ENCODE measurements at places on chromosomes 6 and 20. TPM values are rescaled to one million over a fixed set of nuclear protein-coding genes. Genes with fewer than 3 reads are reported as not detected.
A peak's percentile ranks its signal among the peaks of the same experiment; 100 is the strongest.

CAGE1 gene
- total RNA-seq, result not detected

OR10C1 gene
- total RNA-seq, result not detected

ABHD16B gene
- total RNA-seq, result not detected

RIN2 gene
- not detected for total RNA-seq

GRCh38 chr6:110517601-110518281 lies 41.3 kb upstream of the SLC22A16 start:
- no peak for DNase-seq
- H3K27ac ChIP-seq, result no peak overlapping the region

- peaks cover 71% of the 10 kb centered on the region for H3K27me3 ChIP-seq
- H3K27ac ChIP-seq, result peak overlapping the region; percentile 57
- H3K4me3 ChIP-seq, result peak overlapping the region; percentile 77
- H3K4me1 ChIP-seq, result peaks cover 37% of the 10 kb centered on the region
- no peaks in the 10 kb centered on the region for H3K36me3 ChIP-seq
Observed at GRCh38 chr6:167827583-167828324, 1.0 kb downstream of the AFDN start.

DNA sequence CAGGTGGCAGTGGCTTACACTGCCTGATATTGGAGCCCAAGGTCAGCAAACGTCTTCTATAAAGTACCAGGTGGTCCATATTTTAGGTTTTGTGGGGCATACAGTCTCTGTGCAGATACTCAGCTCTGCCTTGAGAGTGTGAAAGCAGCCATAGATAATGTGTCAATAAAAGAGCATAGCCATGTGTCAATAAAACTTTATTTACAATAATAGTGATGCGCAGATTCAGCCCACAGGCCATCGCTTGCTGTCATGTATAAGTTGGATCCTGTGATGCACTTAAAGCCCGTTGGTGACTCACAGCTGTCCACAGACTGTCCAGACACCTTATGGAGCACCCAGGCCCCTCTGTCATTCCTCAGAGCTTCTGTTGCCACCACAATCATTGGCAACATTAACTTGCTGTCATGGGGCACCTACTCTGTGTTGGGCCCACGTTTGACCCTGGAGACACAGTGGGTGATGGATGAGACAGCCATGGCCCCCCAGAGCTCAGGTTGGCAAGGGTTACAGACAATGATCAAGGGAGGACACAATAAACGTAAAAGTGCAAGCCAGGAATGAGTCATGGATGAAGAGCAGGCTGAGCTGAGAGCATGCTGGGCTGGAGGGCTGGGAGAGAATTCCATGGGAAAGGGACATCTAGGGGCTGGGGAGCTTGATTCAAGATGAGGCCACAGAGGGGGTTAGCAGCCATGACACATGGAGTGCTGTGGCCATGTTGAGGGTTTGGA lies 173.6 kb downstream of the TAF4 start:
- peaks cover 2% of the 10 kb centered on the region for H3K4me1 ChIP-seq
- H3K27ac ChIP-seq, result no peak overlapping the region
- no peak for DNase-seq
- H3K4me3 ChIP-seq, result no peak overlapping the region
- no peaks in the 10 kb centered on the region for H3K36me3 ChIP-seq
- no peaks in the 10 kb centered on the region for H3K27me3 ChIP-seq

DNA sequence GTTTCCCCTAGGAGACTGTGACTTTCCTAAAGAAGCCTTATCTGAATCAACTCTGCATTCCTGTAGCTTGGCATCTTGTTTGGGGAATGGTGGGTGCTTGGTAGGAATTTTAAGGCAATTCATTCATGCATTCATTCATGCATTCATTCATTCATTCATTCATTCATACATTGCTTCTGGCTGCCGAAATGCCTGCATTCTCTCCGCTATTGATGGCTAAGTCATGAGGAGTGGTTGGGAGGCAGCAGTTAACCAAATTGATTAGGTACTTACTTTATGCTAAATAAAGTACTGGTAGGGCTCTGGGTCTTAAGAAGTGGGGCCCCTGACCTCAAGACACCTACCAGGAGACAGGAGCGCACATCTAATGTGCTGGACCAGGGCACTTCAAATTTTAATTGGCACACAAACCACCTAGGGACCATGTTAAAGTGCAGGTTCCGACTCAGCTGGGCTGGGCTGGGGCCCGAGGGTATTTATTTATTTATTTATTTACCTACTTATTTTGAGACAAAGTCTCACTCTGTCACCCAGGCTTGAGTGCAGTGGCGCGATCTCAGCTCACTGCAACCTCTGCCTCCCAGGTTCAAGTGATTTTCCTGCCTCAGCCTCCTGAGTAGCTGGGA lies 127.6 kb downstream of the ANKRD60 start:
- no peak for DNase-seq
- no peak overlapping the region for H3K4me3 ChIP-seq
- no peaks in the 10 kb centered on the region for H3K27me3 ChIP-seq
- H3K36me3 ChIP-seq, result no peaks in the 10 kb centered on the region

- H3K27ac ChIP-seq, result no peak overlapping the region
- no peak for DNase-seq
- H3K27me3 ChIP-seq, result no peaks in the 10 kb centered on the region
Observed at GRCh38 chr6:120965814-120966213, 368.5 kb downstream of the TBC1D32 start.

DNA sequence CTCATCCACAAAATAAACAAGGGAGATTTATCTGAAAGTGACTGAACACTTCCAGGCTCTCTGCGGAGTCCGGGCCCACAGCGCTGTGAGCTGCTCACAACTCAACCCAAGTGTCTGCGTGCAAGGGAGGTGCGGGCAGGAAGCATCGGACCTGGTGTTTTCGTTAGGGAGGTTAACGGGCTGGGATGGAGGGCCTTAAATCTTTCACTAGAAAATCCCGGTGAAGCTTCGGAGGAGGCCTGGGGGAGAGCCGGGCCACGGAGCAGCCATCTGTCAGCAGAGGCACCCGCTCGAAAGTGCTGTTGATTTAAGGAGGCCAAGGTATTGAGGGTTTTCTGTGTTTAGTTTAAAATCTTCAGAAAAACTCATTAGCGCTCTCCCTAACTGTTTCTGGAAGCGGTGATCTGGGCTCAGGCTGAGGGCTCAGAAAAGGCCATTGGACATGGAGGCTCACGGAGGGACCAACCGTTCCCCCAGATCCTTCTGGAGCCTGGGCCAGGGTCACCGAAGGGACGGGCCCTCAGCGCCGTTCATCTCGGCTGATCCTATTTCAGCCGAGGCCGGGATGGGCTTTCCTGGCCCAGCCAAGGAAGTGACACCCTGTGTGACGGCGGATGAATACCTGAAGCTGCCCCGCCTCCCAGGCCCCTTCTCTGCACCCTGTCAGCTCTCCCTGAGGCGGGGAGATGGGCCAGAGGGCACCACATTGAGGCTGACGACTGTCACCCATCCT lies 20.7 kb downstream of the GATA5 start:
- DNase-seq, result no peak
- no peak overlapping the region for H3K4me3 ChIP-seq
- no peaks in the 10 kb centered on the region for H3K4me1 ChIP-seq
- H3K27ac ChIP-seq, result no peak overlapping the region

- H3K36me3 ChIP-seq, result no peaks in the 10 kb centered on the region
- H3K27me3 ChIP-seq, result peaks cover 70% of the 10 kb centered on the region
- peaks cover 14% of the 10 kb centered on the region for H3K4me1 ChIP-seq
- H3K4me3 ChIP-seq, result peak overlapping the region; percentile 35
Observed at GRCh38 chr6:11042750-11043377, 1.2 kb downstream of the ELOVL2 start.

DNA sequence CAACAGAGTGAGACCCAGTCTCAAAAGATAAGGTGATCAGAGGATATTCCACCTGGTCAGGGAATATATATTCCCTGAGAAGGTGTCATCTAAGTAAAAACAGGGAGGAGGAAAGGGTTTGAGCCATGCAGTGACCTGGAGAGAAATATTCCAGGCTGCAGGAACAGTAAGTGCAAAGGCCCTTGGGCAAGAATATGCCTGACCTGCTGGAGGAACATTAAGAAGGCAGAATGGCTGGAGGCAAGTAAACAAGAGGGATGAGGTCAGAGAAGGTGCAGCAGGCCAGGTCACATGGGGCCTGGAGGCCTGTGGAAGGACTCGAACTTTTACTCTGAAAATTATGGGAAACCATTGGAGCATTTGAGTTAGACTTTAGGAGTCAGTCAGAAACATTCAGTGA lies 6.7 kb downstream of the DEF6 start:
- H3K4me1 ChIP-seq, result peaks cover 77% of the 10 kb centered on the region
- H3K4me3 ChIP-seq, result peak overlapping the region; percentile 85
- H3K27ac ChIP-seq, result peak overlapping the region; percentile 96
- DNase-seq, result no peak
- peaks cover 72% of the 10 kb centered on the region for H3K36me3 ChIP-seq

- no peaks in the 10 kb centered on the region for H3K36me3 ChIP-seq
- no peak overlapping the region for H3K4me3 ChIP-seq
- no peak for DNase-seq
- no peaks in the 10 kb centered on the region for H3K27me3 ChIP-seq
- no peaks in the 10 kb centered on the region for H3K4me1 ChIP-seq
- H3K27ac ChIP-seq, result no peak overlapping the region
Observed at GRCh38 chr6:93562582-93562981, 143.2 kb upstream of the EPHA7 start.

DNA sequence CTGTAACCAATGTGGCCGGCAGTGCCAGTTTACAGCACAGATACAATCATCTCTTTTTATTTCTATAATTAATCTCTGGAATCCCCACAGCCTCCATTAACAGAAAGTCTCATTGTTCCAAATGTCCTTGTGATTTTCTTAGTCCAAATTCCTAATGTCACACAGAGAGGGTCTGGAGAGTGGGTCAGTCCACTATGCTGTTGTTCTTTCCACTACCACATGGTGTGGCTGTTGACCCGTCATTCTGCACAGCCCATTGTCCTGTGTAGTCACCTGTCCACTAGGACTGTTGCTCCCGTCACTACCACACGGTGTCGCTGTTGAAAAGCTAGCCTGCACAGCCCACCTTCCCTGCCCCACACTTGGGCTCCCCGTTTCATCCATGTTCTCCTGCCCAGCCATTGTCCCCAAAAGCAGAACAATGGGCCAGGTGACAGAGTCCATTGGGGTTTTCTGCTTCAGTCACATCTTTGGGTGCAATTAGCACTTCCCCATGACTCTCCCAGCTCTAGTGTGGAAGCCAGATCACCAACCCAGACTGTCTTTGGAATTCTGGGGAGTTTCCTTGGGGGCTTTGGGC lies 8.6 kb upstream of the LBP start:
- no peaks in the 10 kb centered on the region for H3K36me3 ChIP-seq
- H3K27ac ChIP-seq, result no peak overlapping the region
- H3K4me3 ChIP-seq, result no peak overlapping the region
- H3K27me3 ChIP-seq, result peaks cover 13% of the 10 kb centered on the region
- no peaks in the 10 kb centered on the region for H3K4me1 ChIP-seq
